Right forelimb (tissue), 1 donor: ENCODE measurements at places on chromosomes 12 and 14.

DNA sequence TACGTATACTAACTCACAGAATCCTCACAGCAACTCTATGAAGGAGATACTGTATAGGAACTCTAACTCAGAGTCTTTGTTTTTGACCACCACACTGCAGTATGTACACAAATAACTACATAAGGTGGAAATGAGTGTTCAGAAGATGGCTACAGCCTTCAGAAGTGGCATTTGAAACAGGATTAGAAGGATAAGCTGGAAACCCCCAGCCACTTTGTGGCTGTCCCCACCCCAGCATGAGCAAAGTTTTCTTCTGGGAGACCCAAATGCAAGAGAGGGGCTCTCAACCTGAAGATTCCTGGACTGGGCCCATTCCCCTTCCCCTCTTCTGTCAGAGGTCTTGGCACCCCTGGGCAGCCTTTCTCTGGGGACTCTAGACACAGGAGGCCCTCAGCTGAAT lies 43.2 kb upstream of the PNMA1 start:
- DNase-seq = peak; percentile 42

- DNase-seq = no peak
Observed at GRCh38 chr12:87163122-87163521, 866.1 kb downstream of the C12orf50 start.

- DNase-seq = no peak
Observed at GRCh38 chr12:67352682-67353081, 83.5 kb downstream of the CAND1 start.

GRCh38 chr12:21690704-21691368 lies 33.2 kb upstream of the LDHB start:
- no peak for DNase-seq
